H1 (cell line): ENCODE measurements at places on chromosomes 3 and 15. TPM values are rescaled to one million over a fixed set of nuclear protein-coding genes. Genes with fewer than 3 reads are reported as not detected.
A peak's percentile ranks its signal among the peaks of the same experiment; 100 is the strongest.

TIGIT gene
- 0.02 and 0.17 TPM in 2 replicates for polyA plus RNA-seq

PXYLP1 gene
- 16.8 and 20.6 TPM in 2 replicates for polyA plus RNA-seq

DNA sequence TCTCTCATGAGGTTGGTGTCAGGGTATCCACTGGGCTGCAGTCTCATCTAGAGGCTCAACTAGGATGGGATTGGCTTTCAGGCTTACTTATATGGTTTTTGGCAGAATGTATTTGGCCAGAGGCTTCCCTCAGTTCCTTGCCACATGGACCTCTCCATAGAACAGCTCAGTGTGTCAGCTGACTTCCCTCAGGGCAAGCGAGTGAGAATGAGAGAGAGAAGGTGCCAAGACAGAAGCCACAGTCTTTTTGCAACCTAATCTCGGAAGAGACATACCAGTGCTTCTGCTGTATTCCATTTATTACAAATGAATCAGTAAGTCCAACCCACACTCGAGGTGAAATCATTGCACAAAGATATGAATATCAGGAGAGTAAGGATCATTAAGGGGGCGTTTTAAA, 129.2 kb downstream of the CCNL1 start:
- no peaks in the 10 kb centered on the region for H3K27me3 ChIP-seq
- H3K36me3 ChIP-seq: no peaks in the 10 kb centered on the region
- no peaks in the 10 kb centered on the region for H3K4me1 ChIP-seq
- no peak overlapping the region for H3K27ac ChIP-seq

- no peak overlapping the region for H3K4me3 ChIP-seq
- no peak for DNase-seq
Observed at GRCh38 chr15:97652041-97652440, 308.5 kb upstream of the ARRDC4 start.

DNA sequence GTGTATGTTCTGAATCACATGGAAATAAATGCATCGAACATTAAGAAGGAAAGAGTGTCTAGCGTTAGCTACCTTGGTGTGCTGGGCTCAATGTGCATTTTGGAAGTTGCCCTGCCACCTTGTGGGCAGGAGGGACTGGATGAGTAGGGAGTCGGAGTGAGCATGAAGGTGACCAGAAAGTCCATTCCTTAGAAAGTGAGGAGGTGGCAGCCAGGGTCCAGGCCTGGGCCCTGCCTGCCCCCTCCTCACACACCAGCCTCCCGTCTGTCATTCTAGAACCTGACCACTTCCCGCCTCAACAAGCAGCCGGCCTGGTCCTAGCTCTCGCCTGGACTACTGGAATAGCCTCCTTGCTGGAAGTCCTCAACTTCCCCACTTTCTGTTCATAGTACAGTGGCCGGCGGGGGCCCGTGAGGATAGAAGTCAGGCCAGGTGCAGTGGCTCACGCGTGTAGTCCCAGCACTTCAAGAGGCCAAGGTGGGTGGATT, 10.2 kb upstream of the GATA2 start:
- H3K27me3 ChIP-seq: peaks cover 11% of the 10 kb centered on the region
- no peak overlapping the region for H3K4me3 ChIP-seq
- H3K27ac ChIP-seq: no peak overlapping the region; the same call in 1 of the 2 replicates

MYL3 gene
- polyA plus RNA-seq: 0.06 TPM in 1 of 2 replicates, not detected in the other

SLC51B gene
- polyA plus RNA-seq: not detected in 2 replicates

DNA sequence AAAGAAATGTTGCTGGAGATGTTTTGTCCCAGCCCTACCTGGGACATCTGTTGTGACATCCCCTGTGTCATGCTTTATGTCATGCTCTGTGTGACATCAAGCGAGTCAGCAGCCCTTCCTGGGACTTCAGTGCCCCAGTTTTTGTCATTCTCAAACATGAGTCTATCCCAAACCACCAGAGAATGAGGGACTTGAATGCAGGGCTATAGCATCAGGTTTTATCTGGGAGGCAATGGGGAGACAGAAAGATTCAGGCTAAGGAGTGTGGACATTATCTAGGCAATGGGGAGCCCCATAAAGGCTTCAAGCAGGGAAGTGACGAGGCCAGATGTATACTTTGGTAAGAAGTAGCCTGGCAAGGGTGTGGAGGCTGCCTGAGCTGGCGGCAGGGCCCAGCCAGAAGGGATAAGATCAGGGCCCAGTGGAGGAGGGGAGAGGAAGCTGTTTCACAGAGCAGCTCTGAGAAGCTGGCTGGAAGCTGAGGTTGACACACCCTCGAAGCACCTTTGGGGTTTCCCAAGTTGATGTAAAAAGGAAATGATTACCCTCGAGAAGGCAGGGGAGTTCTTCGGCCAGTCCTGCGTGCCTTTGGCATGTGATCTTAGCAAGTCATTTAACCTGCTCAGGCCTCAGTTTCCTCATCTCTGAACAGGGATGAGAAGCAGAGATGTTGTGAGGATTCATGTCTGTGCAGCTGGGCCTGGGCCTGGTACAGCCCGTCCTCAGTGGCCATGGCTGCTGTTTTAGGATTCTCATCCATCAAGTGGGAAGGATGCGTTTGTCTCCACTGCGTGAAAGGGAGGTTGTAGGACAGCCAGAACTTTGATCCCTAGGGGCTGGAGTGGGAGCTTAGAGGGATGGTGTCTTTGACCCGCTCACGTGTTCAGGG, 34.3 kb downstream of the IRAK2 start:
- H3K4me3 ChIP-seq: no peak overlapping the region
- H3K27ac ChIP-seq: no peak overlapping the region
- DNase-seq: no peak
- no peaks in the 10 kb centered on the region for H3K27me3 ChIP-seq
- H3K36me3 ChIP-seq: no peaks in the 10 kb centered on the region
- H3K4me1 ChIP-seq: 0 out of 2 replicates have a peak, but pooled peaks cover 4% of the 10 kb centered on the region

DNA sequence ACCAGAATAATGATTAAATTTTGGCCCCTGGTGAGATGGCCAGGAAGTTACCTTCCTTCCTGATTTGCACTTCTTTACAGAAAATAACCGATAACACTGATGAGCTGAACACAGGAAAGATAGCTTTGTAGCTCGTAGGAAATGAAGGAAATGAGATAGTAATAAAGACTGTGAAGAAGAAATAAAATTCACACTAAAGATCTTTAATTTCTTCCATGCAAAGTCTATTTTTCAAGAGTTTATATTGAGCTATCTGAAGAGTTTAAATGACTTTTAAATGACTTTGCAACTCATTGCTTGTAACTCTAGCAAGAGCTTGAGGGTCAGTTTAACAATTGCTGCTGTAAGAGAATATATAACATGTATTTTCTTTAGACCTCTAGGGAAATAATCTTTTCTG, 543.0 kb downstream of the UNC13C start:
- H3K36me3 ChIP-seq: no peaks in the 10 kb centered on the region
- no peak overlapping the region for H3K27ac ChIP-seq
- H3K4me1 ChIP-seq: no peaks in the 10 kb centered on the region; the same call in 1 of the 2 replicates

GRCh38 chr3:44554626-44555592, at the start of gene ZKSCAN7:
TSS of gene ZKSCAN7 (plus strand) at chr3:44555193. CDS start at chr3:44557048, 1,855 bp downstream.
- H3K4me3 ChIP-seq: peak within 1 kb of the TSS; percentile 89
- 0 out of 2 replicates have a peak within 1 kb of the TSS, but pooled peaks have one; percentile 2 for H3K27ac ChIP-seq
- H3K36me3 ChIP-seq: peaks cover 6% of the 10 kb centered on the region; the same call in 1 of the 2 replicates
- peak; percentile 23 for DNase-seq
